ENCODE measurements at places on chromosomes 1 and 21.

DNA sequence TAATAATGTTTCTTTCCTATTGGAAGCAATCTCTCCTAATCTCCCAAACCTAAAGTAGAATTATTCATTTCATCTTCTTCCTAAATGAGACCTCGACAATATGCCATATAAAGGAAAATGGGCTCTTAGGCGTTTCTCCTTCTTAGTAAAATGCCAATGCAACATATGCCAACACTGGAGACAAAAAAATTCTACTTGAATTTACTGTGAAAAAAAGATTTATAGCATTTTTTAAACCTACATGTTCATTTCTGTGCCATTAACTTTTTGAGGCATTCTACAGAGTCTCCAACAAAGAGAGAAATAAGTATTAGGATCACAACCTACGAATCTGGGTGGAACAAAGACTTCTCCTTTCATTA lies 1.3 kb downstream of the WDR47 start:
- DNase-seq, result no peak

- DNase-seq, result peak; percentile 87
Observed at GRCh38 chr1:84366786-84367185, 31.5 kb upstream of the DNASE2B start.

- DNase-seq, result no peak
Observed at GRCh38 chr1:248786156-248786555, 30.6 kb upstream of the LYPD8 start.

DNA sequence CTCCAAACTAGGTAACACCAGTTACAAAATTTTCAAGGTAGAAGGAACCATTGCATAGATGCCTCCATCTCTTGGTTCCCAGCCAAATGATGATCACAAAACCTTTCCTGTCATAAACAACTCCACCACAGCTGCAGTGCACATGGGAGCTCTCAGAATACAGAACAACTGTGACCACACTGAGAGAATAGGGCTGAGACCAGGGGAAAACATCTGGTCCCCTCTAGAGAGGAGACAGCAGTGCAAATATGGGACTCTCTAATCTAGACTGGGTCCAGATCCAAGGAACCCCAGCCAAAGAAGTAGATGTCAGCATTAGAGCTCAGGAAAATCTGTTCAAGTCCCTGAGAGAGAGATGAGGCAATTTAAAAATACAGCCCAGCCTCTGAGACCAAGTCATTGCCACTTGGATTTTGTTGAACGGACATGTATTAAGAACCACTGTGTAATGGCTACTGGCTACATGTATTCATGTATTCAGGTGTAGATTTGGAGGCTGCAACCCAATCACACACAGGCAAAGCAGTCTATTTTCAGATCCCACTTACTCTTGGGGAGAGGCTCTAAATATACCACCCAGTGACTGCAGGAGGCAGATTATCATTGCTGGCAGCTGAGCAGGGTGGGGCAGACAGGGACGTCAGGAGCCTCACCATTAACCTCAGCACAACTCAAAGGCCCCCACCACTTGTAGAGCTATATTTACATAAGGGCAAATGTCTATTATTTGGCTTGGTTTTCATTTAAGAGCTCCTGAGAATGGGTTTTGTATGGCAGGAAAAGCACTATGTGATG lies 7.6 kb upstream of the RXRG start:
- DNase-seq, result peak; percentile 1

GRCh38 chr1:231108516-231109302 lies 53.1 kb upstream of the TRIM67 start:
- no peak for DNase-seq

- DNase-seq, result no peak
Observed at GRCh38 chr1:87834151-87834550, 505.5 kb downstream of the LMO4 start.

- no peak for DNase-seq
Observed at GRCh38 chr1:8170059-8170835, 144.1 kb upstream of the ERRFI1 start.

DNA sequence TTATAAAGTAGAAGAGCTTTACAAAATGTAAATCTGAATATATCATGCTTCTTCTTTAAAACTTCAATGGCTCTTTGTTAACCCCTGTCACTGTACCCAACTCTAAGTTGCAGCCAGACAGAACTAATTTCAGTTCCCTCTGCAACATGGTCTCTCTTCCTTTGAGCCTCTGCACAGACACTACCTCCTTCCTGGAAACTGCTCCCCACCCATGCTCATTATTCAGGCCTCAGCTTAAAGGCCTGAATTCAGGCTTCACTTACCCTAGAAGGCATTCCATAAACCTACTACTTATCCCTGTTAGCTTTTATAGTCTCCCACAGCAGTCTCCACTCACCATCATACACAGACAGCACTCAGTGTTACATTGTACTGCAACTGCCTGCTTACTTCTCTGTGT lies 2.6 kb upstream of the EEIG2 start:
- no peak for DNase-seq

- peak; percentile 38 for DNase-seq
Observed at GRCh38 chr1:41626616-41627375, 142.3 kb upstream of the EDN2 start.

GRCh38 chr1:173128742-173129141 lies 78.0 kb upstream of the TNFSF18 start:
- no peak for DNase-seq

DNA sequence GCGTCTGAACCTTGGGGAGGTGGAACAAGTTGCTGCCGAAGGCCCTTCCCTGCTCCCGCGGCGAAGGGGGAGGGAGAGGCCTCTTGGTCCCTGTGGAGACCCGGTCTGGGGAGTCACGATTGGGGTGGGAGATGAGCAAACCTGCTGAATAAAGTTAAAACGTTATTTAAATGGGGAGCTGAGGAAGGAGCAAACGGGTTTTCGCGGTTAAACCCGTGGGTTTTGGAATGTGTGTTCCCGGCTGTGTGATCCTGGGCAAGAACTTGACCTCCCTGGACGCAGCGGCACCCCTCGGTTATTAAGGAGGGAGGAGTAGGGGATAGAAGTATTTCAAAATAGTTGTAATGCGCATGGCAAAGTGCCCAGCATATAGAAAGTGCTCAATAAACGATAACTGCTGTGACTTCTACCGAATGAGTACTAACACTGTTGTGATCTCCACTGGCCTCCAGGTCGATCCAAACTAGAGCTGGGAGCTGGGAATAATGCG lies 3.4 kb downstream of the FAM110D start:
- DNase-seq, result peak; percentile 11

DNA sequence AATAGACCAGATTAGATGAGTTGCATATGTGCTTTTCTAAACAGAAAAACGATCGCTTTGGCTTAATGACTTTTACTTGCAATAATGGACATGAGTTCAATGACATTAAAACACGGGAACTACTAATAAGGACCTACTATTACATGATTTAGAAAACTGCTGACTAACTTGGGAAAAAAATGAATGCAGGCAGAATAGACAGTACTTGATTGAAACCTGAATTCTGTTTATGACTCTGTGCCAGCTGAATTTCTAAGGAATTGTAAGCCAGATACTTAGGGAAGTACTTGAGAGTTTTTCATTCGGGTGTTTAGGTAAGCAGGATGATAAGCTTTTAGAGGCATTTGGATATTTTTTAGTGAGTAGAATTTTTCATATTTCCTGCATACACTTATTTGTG lies 12.0 kb downstream of the ADGRL2 start:
- DNase-seq, result peak; percentile 31

GRCh38 chr1:26102526-26102925 lies 9.1 kb upstream of the PDIK1L start:
- DNase-seq, result no peak
